ENCODE measurements at places on chromosomes 5 and 9.

- no peak for DNase-seq
These were observed 239.3 kb downstream of the ARHGEF28 start for GRCh38 chr5:73865315-73865714.

GRCh38 chr5:109695005-109695926, 5.5 kb downstream of the MAN2A1 start:
- DNase-seq: no peak

DNA sequence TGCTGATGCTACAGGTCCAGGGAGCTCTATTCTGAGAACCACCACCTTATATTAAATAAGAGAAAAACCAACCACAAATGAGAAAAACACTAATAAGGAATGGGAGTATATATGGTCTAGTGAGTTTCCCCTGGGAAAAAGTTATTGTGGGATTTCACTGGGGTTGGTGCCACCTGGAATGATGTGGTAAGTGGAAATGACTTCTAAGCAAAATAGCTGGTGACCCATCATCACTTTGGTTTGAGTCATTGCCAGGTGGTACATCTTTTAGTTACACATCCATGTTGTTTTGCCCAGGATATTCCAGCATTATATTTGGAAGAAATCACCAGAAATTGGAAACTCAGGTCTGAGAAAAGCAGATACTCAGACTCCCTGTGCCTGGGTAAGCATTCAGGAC, 437.3 kb downstream of the DTWD2 start:
- DNase-seq: no peak

- DNase-seq: no peak
These were observed 66.8 kb downstream of the MAMDC2 start for GRCh38 chr9:70110194-70111041.

- no peak for DNase-seq
These were observed 237.5 kb downstream of the TRIM32 start for GRCh38 chr9:116924462-116925110.

DNA sequence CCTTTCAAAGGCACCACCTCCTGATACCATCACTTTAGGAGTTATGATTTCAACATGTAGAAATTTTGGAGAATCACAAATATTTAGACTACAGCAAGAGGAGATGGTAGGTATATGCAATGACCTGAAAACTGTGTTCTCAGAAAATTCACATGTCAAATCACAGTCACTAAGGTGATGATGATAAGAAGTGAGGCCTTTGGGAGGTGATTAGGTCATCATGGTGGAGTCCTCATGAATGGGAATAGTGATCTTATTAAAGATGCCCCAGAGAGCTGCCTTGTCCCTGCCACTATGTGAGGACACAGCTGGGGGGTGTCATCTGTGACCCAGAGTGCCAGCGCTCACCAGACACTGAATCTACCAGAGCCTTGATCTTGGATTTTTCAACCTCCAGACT, 513.5 kb upstream of the TUSC1 start:
- DNase-seq: no peak

- DNase-seq: peak; percentile 67
These were observed 3.3 kb upstream of the TMEM141 start for GRCh38 chr9:136787690-136788400.
